ENCODE measurements at places on chromosomes 5 and 9.

DNA sequence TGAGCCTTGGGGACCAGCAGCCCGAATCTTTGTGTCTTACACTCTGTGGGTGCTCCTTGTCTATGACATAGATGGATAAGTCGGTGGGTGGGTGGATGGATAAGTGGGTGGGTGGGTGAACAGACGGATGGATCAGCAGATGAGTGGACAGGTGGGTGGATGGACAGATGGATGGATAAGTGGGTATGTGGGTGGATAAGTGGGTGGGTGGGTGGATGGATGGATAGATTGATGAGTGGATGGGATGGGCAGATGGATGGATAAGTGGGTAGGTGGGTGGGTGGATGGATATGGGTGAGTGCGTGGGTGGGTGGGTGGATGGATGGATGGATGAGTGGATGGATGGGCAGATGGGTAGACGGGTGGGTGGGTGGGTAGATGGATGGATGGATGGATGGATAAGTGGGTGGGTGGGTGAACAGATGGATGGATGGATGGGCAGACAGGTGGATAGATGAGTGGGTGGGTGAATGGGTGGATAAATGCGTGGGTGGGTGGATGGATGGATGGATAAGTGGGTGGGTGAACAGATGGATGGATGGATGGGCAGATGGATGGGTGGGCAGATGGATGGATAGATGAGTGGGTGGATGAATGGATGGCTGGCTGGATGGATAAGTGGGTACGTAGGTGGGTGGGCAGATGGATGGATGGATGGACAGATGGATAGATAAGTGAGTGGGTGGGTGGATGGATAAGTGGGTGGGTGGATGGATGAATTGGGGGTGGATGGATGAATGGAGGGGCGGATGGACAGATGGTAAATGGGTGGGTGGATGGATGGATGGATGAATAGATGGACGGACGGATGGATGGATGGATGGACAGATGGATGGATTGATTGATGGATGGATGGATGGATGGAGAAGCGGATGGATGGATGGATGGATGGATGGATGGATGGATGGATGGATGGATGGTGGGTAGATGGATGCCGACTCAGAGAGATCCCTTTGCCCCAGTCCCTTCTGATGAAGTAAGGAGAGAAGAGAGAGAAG is 121.2 kb downstream of the VAV2 start:
- DNase-seq: no peak

GRCh38 chr9:120326049-120326693 is 253.8 kb downstream of the CDK5RAP2 start:
- DNase-seq: no peak

GRCh38 chr5:1199649-1200494 is 1.5 kb upstream of the SLC6A19 start:
- DNase-seq: no peak

- DNase-seq: no peak
These were observed 160.0 kb downstream of the CCDC192 start for GRCh38 chr5:127863161-127863560.

DNA sequence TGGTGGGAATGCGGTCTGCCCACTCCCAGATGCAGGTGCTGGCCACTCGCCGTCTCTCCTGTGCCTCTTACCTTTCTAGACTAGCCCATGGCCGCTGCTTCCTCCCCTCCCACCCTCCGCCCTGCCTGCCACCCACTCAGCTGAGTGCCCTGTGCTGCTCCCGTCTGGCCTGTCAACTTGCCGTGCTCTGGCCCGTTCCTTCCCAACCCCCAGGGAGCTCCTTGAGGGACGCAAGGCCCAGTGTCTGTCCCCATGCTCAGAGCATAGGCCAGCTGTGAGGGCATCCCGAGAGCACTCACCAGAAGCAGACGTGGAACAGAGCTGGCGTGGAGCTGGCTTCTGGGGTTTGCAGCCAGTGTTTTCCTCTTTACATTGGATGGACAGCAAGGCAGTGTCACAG is 20.2 kb downstream of the HNRNPH1 start:
- DNase-seq: no peak

- no peak for DNase-seq
These were observed 104.9 kb downstream of the MELK start for GRCh38 chr9:36677611-36678010.

Data from CD4-positive, alpha-beta T cell treated with Interleukin-6 at 100 ng/mL for 8 hours (primary cell).